ENCODE measurements at places on chromosomes 1 and 21.

DNA sequence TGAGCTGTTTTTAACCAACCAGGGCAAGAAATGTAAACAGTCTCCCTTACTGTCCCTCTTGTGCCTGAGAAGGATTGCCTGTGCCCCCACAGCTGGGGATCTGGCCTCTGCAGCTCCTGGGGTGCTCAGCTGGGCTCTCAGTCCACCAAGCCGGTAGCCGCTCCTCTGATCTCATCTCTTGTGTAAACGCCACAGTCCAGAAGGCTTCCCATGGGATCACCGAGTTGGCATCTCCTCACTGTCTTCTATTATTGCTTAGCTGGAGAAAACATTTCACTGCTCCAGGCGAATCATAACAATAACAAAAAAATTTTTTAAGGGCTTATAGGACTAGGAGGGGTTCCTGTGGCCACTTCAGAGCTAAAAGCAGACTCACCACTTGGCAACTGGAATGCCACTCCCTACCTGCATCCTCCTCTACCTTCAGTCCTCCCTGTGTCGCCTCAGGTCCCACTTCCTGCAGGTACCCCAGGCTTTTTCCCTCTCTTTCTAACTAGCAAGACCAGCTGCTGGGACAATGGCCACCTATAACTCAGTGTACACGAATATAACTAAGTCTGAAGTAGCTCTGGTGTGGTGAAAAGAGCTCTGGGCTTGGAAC, 75.8 kb downstream of the ATP1A1 start:
- no peak for DNase-seq

- DNase-seq = no peak
These were observed 8.1 kb downstream of the NFASC start for GRCh38 chr1:204878621-204879234.

DNA sequence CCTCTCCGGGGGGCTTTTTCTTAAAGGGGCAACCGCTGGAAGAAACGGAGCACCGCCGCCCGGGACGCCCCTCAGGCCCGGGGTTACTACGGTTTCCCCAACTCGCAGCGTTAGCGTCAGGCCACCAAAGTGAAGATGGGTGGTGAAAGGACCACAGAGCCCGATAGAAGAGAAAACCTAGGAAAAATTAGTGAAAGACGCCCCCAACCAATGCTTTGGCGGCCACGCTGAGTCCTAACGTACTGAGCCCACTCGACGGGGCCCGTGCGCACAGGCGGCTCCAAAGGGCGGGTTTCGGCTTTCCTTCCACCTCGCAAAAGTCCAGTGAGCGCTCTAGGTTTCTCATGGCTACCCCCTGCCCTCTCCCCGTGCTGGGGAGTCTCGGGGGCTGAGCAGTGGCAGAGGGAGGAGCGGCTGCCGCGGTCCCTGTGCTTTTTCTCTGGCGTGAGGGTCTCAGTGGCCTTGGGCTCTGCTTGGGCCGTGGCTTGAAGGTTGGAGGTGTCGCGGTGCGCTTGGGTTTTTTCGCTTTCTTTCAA, 12.2 kb upstream of the SPEN start:
- no peak for DNase-seq

- no peak for DNase-seq
These were observed 127.6 kb upstream of the CTTNBP2NL start for GRCh38 chr1:112268408-112268807.

- no peak for DNase-seq
These were observed 14.3 kb downstream of the KCNC4 start for GRCh38 chr1:110224240-110224995.

GRCh38 chr21:14603202-14603601, 57.1 kb upstream of the SAMSN1 start:
- DNase-seq = no peak

DNA sequence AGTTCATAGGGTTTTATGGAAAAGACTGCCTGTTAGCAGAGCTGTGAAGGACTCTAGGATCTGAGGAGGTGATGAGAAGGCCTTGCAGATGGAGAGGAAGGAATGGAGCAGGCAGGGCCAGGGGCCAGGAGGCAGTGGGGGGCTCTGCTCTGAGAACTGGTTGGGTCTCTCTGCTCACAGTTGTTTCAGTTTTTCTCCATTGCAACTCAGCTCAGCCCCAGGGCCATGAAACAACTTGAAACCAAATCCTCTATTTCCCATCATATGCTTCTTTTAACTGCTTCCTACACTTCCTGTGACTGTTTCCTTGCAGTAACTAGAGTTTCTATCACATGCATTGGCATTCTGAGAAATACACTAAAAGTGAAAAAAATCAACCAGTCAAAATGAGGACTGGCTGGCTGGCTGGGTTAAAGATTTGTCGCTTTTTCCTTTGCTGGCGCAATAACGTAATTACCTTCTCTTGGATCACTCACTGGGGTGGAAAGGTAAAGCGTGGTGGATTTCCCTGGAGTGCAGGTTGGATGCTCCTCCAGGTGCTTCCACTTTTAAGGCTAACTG, 172.0 kb downstream of the CDC7 start:
- DNase-seq = no peak

Measured in memory B cell (primary cell).